ENCODE measurements at places on chromosomes 1 and 21. TPM values are rescaled to one million over a fixed set of nuclear protein-coding genes. Genes with fewer than 3 reads are reported as not detected.
A peak's percentile ranks its signal among the peaks of the same experiment; 100 is the strongest.

Gene ARHGEF2
- 207 TPM for total RNA-seq

DNA sequence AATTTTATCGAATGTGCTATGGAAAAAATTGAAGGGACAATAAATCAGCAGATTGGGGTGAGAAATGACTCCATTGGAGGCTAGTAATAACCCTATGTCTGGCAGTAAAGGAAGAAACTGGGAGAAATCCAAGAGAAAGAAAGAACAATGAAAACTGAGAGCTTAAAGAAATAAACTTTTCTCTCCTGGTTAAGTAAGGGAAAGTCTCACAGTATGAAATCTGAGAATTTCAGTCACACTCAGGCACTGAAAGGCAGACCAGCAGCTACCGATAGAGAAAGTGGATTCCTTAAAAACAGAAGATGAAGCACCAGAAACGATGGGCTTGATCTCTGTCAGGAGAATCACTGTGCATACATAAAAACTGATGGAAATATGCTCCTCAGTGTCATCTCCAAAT, 404.2 kb downstream of the PLPP3 start:
- no peak for DNase-seq

DNA sequence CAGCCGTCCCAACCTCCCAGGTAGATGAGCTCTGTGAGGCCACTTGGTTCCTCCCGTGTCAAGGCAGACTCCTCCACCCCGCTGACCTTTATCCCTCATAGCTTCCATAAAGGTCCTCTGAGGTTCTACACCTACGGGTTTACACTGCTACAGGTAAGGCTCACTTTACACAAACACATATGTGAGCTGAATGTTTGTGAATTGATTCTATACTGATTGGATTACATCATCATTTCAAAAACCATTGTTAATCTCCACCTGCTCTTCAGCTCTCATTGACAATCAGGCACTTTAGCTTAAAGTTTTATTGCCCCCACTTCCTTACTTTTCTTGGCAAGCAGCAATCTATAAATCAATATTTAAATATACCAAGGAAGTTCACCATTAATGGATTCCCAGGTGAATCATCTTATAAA, 12.8 kb upstream of the RGS16 start:
- DNase-seq = no peak

GRCh38 chr1:9905010-9905409, 5.1 kb downstream of the CTNNBIP1 start:
- peak; percentile 14 for DNase-seq

Gene PIGM
- total RNA-seq = 3.2 TPM
